ENCODE measurements at places on chromosomes 2 and 18. TPM values are rescaled to one million over a fixed set of nuclear protein-coding genes. Genes with fewer than 3 reads are reported as not detected.

- DNase-seq, result no peak
These were observed 262.8 kb upstream of the FANCL start for GRCh38 chr2:58503918-58504317.

- DNase-seq, result no peak
These were observed 23.7 kb downstream of the PLEK start for GRCh38 chr2:68388772-68389171.

GRCh38 chr2:197873293-197873701, 68.9 kb downstream of the PLCL1 start:
- no peak for DNase-seq

GRCh38 chr2:200356857-200357384, 50.4 kb downstream of the SPATS2L start:
- no peak for DNase-seq

- DNase-seq, result no peak
These were observed 129.7 kb downstream of the IRS1 start for GRCh38 chr2:226669905-226670304.

DNA sequence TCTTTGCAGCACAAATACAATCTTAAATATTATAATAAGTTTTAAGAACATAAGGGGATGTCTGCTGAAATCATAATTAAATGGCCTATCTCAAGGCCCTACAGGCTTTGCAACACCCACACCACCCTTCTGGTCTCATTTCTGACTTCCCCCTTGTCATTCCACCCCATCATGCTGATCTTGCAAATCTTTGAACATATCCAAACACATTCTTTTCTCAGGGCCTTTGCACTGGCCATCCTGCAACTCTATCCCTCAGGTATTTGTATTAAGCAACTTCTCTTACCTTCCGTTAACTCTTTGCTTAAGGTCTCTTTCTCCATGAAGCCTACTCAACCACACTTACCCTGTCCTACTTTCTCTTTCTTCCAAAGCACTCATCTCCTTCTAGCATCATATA, 51.8 kb upstream of the CCDC150 start:
- DNase-seq, result no peak

DNA sequence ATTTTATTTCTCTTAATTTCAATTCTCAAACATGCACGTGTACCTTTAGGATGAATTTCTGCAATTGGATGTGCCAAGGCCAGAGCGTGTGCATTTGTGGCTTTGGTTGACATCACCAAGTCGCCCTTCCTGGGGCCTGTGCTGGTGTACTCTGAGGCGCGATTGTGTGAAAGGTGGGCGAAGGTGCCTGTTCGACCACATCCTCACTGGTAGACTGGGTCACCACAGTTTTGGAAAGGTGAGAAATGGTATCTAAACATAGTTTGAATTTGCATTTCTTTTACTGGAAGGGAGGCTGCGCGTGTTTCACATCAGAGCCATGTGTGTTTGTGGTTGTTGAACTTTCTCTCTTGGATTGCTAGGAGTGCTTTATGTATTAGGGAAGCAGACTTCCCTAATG, 89.8 kb downstream of the LDLRAD4 start:
- no peak for DNase-seq

- no peak for DNase-seq
These were observed 362.5 kb downstream of the ERBB4 start for GRCh38 chr2:212176151-212176550.

DNA sequence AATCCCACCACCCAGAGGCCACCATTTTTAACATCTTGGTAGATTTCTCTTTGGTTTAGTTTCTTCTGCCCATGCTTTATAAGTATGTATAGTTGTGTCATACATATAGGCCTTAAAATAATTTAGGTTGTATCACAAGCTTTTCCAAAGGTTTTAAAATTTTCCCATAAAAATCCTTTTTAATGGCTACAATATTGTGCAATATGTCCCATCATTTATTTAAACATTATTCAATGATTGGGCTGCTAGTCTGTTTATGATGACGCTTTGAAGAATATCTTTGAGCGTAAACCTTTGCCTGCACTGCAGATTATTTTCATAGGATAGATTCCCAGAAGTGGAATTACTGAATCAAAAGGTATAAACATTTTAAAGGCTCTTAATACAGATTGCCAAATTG, 217.3 kb downstream of the CLIP4 start:
- no peak for DNase-seq

DNA sequence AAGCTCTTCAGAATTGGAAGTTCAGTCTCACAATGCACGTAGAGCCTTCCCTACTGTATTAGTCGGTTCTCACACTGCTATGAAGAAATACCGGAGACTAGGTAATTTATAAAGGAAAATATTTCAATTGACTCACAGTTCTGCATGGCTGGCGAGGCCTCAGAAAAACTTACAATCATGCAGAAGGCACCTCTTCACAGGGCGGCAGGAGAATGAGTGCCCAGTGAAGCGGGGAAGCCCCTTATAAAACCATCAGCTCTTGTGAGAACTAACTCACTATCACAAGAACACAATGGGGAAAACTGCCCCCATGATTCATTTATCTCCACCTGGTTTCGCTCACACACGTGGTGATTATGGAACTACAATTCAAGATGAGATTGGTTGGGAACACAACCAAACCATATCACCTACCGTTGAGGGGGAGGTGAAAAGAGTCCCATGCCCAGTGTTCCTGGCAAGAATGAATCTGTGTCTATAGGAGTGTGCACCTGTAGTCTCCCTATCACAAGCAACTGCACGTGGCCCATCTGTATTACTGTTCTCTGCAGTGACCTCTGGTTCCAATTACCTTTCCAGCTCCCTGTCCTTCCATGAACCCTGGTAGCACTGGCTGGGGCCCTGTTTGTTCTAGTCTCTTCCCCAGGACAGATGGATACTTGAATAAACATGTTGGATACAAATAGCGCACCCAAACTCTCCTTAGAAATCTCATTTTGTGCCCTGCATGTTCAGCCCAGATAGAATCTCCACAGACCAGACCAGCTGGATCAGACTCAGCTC, 44.4 kb upstream of the ATL2 start:
- no peak for DNase-seq

DNA sequence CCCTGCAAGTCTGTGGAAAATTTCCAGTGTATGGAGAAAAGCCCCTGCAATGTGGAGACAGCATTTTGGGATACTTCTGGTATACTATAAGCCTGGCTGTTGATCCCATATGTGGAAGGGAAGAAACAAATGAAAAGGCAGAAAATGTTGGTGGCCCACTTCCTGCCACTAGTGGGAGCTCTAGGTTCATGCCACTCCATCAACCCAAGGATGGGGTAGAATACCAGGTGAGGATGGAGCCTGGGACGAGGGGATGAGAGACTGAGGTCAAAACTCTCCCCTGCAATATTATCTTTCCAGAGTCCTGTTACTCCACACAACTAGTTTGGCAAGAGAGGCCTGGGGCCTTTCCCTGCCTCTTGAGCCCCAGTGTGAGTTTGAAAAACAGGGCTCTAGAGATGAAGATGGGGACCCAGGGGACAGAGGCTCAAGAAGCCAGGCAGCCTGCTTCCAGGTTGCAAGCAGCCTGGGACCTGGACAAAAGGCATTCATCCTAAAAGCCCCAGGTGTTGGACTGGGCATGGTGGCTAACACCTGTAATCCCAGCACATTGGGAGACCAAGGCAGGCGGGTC, 31.9 kb downstream of the BMP10 start:
- DNase-seq, result no peak

DNA sequence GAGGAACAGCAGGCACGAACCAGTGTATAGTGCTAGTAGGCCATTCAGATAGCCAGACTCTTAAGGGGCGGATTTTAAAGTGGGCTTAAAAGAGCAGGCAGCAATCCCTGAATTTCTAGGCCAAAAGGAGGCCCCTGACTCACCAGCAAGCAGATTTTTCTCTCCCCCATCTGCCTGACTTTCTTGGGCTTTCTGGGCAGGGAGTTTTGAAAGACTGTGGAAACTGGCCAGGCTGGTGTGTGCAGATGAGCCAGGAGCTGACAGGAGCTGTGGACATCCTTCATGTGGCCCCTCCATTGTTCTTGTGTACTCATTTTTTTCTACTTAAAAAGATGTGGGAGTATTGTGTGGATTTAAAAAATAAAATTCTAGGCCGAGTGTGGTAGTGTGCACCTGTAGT, 59.0 kb downstream of the GLI2 start:
- DNase-seq, result no peak

GRCh38 chr2:140714586-140714985, 1416.2 kb downstream of the LRP1B start:
- DNase-seq, result no peak

Gene SLC19A3
- total RNA-seq, result 278 TPM

Gene VWA3B
- total RNA-seq, result not detected

Gene MTCL1
- total RNA-seq, result 7.2 TPM

Gene FHOD3
- total RNA-seq, result 1.9 TPM

Gene LIMS3
- 1.6 TPM for total RNA-seq

Gene CNGA3
- under 0.01 TPM for total RNA-seq

Gene KYNU
- 11.7 TPM for total RNA-seq

Gene RBM43
- total RNA-seq, result 5.0 TPM

Gene IL36A
- not detected for total RNA-seq

Gene KATNAL2
- total RNA-seq, result 9.1 TPM

Gene EIF2AK3
- 18.1 TPM for total RNA-seq

Gene PRKAG3
- total RNA-seq, result not detected

Measured in breast epithelium (tissue), 4 donors.